ENCODE measurements at places on chromosomes 7 and 10. TPM values are rescaled to one million over a fixed set of nuclear protein-coding genes. Genes with fewer than 3 reads are reported as not detected.
A peak's percentile ranks its signal among the peaks of the same experiment; 100 is the strongest.

The HOGA1 gene
- total RNA-seq = 0.79 TPM

DNA sequence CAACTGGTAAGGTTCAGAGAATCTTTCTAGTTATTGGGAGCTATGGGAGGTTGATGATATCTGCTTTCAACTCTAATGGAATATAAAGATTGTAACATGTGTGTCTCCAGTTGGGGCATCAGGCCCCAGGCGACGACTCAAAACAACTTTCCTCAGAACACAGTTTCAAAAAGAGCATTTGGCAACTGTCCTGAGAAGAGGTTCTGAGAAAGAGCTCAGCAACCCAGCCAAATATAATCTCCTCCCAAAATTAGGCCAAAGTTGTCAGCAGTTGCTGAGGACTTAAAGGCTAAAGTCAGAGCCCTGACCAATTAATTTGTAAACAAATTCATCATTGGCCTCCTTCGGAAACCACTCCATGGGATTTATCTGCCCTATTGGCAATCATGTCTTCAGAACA lies 251.1 kb upstream of the NFE2L3 start:
- H3K4me3 ChIP-seq = no peak overlapping the region
- no peaks in the 10 kb centered on the region for H3K4me1 ChIP-seq
- H3K27ac ChIP-seq = no peak overlapping the region
- no peaks in the 10 kb centered on the region for H3K27me3 ChIP-seq
- DNase-seq = no peak
- H3K36me3 ChIP-seq = no peaks in the 10 kb centered on the region

DNA sequence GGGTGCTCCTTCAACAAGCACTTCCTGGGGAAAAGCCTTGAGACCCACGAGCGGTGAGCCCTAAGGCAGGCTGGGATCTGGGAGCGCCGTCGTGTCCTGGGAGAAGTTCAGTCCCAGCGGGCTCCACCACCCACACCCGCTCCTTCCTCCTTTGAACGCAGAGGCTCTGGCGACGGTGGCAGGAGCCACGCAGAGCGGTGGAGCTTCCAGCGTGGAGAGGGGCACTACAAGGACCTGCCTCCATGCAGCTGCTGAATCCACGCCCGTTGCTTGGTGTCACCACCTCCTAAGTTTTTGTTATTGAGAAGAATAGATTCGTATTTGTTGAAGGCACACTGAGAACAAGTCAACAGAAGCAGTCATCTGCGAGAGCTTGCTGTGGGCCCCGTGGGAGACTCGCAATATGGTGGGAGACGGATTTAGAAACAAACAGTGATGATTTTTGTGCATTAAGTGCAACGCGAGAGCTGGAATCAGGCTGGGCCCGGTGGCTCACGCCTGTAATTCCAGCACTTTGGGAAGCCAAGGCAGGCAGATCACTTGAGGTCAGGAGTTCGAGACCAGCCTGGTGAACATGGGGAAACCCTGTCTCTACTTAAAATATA lies 60.1 kb upstream of the SDK1 start:
- no peaks in the 10 kb centered on the region for H3K4me1 ChIP-seq
- DNase-seq = no peak
- no peak overlapping the region for H3K4me3 ChIP-seq
- H3K36me3 ChIP-seq = no peaks in the 10 kb centered on the region
- H3K27ac ChIP-seq = no peak overlapping the region

The LRRN3 gene
- 1.0 TPM for total RNA-seq

- H3K4me1 ChIP-seq = no peaks in the 10 kb centered on the region
- no peaks in the 10 kb centered on the region for H3K27me3 ChIP-seq
- DNase-seq = peak; percentile 77
- no peak overlapping the region for H3K27ac ChIP-seq
Observed at GRCh38 chr10:26566525-26567350, 128.6 kb downstream of the APBB1IP start.

DNA sequence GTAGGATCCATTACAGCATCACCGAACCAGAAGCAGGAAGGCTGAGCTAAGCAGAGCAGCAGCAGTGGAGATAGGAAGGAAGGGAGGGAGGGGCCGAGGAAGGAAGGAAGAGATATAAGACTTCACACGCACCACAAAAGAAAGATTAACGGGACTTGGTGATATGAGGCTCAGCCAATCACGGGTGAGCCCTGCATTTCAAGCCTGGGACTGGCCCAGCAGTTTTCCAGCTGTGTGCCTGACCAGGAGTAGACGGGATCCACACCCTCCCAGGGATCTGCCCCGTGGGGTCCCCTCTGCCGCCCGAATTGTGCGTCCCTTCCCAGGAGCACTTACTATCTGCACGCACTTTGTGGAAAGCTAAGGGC lies 16.2 kb downstream of the ATG9B start:
- H3K36me3 ChIP-seq = no peaks in the 10 kb centered on the region
- DNase-seq = peak; percentile 40
- peak overlapping the region; percentile 38 for H3K4me3 ChIP-seq
- H3K27me3 ChIP-seq = no peaks in the 10 kb centered on the region
- H3K27ac ChIP-seq = no peak overlapping the region

The CEP41 gene
- total RNA-seq = 9.2 TPM

The EGR2 gene
- total RNA-seq = 3.0 TPM

GRCh38 chr7:16978358-16979244 lies 96.8 kb upstream of the AGR3 start:
- no peak overlapping the region for H3K4me3 ChIP-seq
- H3K4me1 ChIP-seq = no peaks in the 10 kb centered on the region
- no peaks in the 10 kb centered on the region for H3K27me3 ChIP-seq
- no peak overlapping the region for H3K27ac ChIP-seq
- DNase-seq = no peak

The INHBA gene
- total RNA-seq = 1.6 TPM

The SEMA3C gene
- total RNA-seq = 1.4 TPM

DNA sequence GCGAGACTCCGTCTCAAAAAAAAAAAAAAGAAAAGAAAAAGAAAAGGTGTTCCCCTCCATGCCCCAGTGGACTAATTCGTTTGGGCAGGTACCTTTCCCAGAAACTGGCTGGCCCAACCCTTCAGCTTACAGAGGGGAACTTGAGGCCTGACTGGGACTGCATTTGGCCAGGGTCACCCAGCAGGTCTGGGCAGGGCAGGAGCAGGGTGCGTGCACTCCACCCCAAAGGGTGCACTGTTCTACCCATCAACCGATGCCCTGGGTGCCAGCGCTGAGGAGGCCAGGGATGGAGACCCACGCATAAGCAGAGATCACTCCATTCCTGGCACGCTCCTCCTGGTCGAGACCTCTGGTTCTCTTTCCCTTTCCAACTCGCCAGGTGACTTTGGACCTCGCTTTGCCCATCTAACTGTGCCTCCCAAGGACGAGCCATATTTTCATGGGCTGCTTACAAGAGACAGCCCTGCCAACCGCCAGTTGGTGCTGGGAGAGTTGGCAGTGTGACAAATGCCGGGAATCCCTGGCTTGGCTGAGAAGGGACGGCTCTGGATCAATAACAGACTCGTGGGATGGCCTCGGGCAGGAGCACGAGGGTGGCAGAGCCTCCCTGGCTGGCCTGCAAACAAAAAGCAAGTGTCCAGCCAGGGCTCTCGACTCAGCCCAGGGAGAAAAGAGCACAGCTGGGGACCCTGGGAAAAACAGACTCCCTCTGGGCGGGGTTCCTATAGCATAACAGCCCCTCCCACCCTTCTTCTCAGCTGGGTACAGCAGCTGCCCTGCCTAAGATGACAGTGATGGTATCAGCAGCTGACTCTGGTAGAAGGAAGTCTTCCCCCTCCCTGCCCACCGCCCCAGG lies 7.9 kb downstream of the HSPB1 start:
- H3K4me3 ChIP-seq = no peak overlapping the region
- no peaks in the 10 kb centered on the region for H3K36me3 ChIP-seq
- no peaks in the 10 kb centered on the region for H3K4me1 ChIP-seq
- no peak for DNase-seq
- H3K27ac ChIP-seq = no peak overlapping the region

DNA sequence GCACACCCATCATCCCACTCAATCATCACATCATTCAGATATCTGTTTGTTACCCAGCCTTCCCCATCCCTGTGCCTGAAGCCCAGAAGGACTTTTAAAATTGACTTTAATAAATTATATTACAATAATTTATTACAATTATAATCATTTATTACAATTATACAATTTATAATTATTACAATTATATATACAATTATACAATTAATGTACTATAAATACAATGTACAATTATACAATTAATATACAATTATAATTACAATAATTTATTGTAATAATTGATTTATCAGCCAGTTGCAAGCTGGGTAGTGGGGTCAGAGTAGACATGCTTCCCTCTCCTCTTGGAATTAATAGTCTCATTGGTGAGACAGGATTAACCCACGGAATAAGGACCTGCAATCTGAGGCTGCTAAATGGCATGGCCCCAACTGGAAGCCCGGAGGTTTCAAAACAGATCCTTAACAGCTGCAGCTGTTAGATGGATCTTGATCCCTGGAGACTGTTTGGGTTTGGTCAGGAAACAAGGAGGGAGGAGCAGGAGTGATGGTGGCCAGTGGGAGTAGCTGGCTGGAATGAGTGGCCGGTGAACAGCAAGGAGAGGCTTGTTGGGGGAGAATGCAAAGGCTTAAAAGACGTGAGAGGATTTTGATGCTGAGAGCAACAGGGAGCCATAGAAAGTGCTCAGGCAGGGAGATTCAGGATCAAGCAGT lies 402.8 kb upstream of the PODXL start:
- H3K36me3 ChIP-seq = peaks cover 5% of the 10 kb centered on the region
- no peak for DNase-seq
- H3K4me3 ChIP-seq = no peak overlapping the region
- H3K4me1 ChIP-seq = peaks cover 9% of the 10 kb centered on the region

GRCh38 chr7:27846388-27846787 lies 106.4 kb downstream of the TAX1BP1 start:
- DNase-seq = no peak
- no peak overlapping the region for H3K27ac ChIP-seq
- no peaks in the 10 kb centered on the region for H3K4me1 ChIP-seq

Measured in H9 (cell line).